Jurkat, Clone E6-1 (cell line): ENCODE measurements at places on chromosomes 3 and 15.

DNA sequence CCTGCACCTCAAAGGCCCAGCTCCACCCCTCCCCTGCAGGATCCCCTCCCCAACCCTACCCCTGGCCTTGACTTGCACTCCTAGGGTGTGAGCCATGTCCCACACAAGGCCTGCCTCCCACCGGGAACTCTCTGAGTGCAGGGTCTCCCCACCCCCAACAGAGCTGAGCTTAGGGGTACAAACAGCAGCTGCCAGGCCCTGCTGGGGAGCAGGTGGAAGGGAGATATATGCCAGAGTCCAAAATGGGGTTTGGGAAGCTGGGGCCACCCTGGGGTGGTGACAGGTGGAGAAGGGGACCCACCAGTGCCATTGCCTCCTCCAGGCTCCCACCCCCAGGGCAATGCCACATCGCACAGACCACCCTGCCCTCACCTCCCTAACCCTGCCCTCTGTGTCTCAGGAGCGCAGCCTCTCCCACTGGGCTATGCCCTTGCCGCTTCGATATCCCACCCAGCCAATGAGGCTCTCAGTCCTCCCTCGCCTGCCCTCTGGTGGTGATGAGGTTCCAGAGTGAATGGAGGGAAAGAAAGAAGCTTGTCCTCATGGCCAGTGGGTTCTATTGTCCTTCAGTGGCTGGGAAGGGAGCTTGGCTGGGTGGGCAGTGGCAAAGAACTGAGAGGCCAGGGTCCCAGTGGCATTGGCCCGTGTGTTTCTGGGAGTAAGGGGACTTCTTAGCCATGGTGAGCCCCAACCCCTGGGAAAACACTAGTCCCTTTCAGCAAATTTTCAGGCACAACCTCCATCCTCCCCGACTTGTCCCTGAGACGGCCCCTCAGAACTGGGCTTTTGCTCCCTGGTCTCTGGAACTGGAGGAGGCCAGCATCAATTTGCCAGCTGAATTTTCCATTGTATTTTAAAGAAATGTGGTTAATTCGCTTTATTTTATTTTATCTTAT, 46.8 kb downstream of the CYP11A1 start:
- peak; percentile 48 for DNase-seq

GRCh38 chr15:81293728-81294515, 30.0 kb downstream of the STARD5 start:
- DNase-seq, result peak; percentile 96

DNA sequence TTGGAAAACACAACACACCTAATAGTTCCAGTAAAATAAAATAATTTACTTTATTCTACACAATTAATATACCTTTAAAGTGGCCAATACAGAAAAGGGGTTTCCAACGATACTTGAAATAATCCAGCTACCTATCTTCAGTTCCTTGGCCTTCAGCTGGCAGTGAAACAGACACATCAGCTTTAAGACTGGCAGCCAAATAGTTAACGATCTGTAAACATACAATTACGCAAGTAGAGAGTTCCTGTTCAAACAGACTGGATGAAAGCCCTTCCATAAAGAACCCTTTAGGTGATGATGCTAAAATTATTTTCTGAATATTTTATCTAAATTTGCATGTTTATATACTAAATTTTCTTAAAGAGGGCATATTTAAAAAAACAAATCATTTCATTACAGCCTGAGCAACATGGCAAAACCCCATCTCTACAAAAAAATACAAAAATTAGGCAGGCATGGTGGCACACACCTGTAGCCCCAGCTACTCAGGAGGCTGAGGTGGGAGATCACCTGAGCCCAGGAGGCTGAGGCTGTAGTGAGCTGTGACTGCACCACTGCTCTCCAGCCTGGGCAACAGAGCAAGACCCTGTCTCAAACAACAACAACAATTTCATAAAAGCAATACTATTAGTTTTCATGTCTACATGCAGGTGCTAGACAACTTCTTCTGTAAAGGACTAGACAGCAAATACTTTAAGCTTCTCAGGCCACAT, 12.9 kb downstream of the DYNC1LI1 start:
- no peak for DNase-seq

DNA sequence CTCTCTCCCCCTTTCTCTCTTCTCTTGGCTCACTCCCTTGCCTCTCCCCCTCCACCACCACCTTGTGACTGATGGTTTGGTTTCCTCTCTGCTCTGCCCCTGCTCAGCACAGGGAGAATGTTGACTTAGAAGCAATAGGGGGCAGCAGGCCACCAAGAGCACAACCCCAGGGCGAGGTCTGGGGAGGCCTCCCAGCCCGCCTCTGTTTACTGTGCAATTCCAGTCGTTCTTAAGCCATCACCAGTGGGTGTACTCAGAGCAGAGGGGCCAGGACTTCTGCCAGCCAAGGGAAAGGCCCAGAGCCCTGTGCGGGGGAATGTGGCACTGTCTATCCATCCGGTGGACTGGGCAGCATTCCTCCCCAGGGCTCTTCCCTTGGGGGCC, 5.7 kb upstream of the APEH start:
- DNase-seq, result no peak

DNA sequence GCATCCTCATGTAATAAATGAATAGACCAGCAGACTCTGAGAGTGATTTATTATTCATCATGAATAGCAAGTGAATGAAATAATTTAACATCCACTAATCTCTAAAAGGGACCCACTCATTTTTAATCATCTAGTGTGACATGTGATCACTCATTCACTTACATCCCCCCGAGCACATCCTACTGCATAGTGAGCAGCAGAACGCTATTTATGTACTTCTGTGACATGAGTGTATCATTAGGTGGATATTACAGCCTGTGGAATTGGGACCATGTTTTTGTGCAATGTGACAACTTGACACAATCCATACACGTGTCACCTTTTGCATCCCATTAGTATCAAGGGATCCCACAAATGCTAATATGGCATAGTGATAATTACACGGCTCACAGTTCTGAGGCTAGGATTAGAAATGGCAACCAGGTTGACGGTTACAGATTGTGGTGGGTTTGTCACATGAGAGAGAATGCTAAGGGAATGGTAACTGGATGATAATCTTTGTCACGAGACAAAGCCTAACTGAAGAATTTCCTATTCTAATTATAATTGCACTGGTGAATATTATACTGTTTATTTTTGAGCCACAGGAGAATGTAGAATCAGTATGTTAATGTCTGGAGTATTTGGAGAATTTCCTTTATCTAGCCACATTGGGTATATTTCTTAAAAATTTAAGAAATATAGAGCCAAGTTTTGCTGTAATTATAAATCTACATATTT, 595.2 kb upstream of the TBL1XR1 start:
- no peak for DNase-seq

- no peak for DNase-seq
Observed at GRCh38 chr3:30873671-30874070, 20.8 kb downstream of the GADL1 start.

DNA sequence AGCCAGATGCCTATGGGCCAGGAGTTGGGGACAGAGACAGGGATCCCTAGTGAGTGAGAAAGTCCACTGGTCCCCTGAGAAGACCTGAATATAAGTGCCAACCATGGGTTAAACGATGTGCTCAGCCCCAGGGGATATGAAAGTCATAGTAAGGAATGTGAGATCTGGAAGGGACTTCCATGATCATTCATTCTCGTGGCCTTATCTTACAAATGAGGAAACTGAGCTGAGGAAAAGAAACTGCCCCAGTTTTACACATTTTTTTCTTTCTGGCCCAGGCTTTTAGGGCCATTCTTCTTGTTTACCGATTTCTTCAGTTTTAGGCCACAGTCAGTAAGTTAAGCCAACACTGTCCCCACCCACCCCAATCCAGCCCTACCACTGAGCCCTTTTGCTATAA, 11.1 kb downstream of the CD80 start:
- no peak for DNase-seq

- no peak for DNase-seq
Observed at GRCh38 chr3:136151219-136151618, 44.9 kb downstream of the MSL2 start.

DNA sequence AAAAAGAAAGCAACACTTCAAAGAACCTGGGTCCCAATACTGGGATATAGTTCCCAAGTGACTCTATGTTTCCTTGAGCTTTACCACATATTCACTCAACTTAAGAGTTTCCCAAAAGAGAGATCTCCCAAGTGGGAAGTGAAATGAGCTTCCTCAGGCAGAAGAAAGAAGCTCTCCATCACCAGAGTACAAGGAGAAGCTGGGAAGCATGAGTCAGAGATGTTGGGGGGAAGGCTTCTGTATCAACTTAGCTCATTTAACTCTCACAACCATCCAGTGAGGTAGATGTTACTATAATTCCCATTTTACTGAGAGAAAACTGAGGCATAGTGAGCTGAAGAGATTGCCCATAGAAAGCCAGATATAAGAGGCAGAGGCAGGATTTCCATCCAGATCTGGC, 47.0 kb upstream of the TRIM42 start:
- DNase-seq, result no peak

- DNase-seq, result peak; percentile 1
Observed at GRCh38 chr15:49370782-49371181, 52.3 kb upstream of the FGF7 start.

- no peak for DNase-seq
Observed at GRCh38 chr3:16289144-16289889, 24.3 kb downstream of the OXNAD1 start.

DNA sequence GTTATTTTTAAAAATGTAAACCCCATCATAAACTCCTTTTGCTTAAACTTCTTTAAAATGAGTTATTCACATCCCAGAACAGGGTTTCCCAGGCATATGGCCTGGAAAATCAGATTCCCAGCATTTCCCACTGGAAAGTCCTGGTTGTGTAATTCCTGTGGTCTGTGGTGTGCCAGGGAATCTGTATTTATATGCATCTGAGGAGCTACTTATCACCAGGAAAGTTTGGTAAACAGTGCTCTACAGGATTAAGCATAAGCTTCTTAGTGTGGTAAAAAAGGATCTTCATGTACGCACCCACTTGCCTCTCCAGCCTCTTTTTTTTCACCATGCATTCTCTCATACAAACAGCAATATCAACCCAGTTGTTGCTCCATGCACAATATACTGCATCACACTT, 28.2 kb downstream of the MEIS2 start:
- no peak for DNase-seq

GRCh38 chr15:56261854-56262509, 18.3 kb upstream of the RFX7 start:
- no peak for DNase-seq

DNA sequence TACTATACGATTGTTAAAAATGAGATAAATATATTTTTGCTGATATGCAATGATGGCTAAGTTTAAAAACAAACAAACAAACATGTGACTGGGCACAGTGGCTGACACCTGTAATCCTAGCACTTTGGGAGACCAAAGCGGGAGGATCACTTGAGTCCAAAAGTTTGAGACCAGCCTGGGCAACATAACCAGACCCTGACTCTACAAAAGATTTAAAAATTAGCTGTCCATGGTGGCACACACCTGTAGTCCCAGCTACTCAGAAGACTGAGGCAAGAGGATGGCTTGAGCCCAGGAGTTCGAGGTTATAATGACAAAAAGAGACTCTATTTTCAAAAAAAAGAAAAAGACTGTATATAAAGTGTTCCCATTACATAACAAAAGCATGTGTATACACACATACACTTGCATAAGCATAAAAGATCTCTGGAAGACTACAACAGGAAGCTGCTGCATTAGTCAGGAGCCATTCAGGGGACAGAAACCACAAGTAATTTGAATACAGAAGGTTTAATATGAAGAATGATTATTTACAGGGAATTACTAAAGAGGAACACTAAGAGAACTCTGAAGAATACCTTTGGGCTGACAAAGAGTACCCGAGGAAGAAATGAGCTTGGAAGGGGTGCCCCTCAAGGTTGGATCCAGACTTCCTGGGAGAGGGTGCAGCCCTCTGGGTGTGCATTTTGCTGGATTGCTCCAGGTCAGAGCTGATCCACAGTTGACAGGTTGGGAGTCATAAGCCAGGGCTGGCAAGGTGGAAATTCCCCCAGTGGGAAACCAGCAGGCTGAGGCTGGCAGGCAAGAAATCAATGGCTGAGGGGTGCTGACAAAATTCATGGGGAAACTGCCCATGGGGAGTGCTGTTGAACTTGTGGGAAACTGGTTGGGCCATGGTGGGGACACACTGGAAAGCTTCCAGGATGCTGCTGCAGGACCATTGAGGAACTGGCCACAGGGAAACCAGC, 9.3 kb upstream of the TM4SF18 start:
- DNase-seq, result no peak

GRCh38 chr3:155339052-155339451, 45.6 kb upstream of the STRIT1 start:
- peak; percentile 45 for DNase-seq

DNA sequence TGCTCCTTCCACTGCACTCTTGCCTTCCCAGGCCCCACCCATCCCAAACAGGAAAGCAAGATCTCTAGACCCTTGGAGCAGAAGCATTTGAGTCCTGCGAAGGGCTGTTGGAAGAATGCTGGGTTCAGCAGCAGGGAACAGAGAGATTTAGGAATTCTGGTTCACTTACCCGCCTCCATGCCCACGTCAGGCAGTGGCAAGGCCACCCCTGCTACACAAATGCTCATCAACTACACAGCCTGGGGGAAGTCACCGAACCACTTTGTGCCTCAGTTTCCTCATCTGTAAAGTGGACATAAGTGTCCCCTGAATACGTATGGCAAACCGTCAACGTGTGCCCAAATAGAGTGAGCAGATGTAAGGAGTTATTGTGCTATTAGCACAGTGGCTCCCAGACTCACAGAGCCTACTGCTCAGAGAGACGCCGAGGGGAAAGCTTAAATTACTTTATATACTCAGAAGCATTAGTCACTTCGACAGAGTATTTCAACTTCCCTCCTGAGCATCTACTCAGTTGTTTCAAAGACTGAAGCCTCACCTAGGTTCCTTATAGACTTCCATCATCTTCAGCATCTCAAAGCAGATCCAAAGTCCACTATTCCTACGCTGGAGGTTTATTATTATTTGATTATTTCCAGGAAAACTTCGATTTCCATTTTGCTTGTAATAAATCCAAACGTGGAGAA, 905 bp downstream of the HOMER2 start:
- no peak for DNase-seq

GRCh38 chr3:149179220-149179619, 42.4 kb downstream of the CP start:
- no peak for DNase-seq

GRCh38 chr15:89928421-89928820, 15.7 kb upstream of the ARPIN start:
- DNase-seq, result no peak

DNA sequence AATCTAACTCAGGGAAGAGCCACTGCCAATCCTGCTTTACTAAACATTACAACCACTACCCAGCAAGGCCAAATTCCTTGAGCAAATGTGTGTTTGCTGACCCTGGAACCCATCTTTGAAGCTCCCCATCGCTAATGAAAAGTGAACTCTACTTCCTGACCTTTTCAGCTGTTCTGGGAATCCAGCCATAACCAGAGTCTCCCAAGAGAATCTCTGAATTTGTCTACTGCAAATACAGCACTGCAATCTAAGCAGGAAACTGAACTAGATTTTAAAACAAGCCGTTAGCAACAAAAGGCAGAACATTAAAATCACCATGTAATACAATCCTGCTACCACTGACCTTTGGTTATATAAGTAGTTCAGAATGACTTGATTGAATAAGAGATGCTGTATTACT, 309.2 kb downstream of the MAGI1 start:
- DNase-seq, result no peak

DNA sequence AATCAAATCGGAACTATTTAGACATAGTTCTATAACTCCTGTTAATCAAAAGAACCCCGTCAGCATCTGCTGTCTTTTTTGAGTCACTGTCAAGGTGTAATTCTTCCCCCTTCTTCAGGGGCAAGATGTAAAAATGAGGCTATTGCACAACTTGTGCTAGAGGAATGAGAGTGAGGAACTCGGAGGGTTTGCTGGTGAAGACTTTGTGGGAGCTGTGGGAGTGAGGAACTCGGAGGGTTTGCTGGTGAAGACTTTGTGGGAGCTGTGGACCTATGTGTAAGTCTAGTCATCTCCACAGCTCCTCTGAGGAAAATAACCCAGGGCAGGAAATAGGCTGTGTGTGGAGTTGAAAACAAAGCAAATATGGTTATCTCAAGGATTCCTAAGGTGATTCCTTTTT, 2.5 kb upstream of the CERS3 start:
- DNase-seq, result no peak
